ENCODE measurements at places on chromosomes 4 and X.
A peak's percentile ranks its signal among the peaks of the same experiment; 100 is the strongest.

DNA sequence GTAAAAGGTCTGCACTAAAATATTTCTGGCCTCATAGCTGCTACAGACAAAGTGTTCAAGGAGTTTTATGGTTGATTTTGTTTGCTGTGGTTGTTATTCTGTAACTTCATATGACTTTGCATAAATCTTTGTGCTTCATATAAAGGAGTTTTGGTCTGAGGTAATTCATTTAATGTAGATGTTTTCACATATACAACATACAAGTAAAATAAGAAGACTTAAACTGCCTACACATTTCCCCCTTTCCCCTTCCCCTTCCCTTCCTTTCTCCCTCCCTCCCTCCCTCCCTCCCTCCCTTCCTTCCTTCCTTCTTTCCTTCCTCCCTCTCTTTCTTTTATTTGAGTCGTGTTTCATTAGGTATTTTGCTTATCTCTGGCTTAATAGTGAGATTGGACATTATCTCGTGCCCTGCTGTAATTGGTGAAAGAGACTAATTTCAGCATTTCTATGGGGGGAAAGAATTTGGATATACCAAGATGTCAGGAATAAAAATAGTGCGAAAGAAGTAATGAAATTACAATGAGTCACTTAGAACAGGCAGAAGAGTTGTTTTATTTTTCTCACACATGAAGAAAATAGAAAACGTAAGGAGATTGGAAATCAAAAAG is 144.9 kb upstream of the MAD2L1 start:
- DNase-seq: no peak

GRCh38 chr4:91909963-91910362 is 393.8 kb upstream of the GRID2 start:
- no peak for DNase-seq

GRCh38 chr4:122602277-122603142 is 18.4 kb downstream of the IL21 start:
- DNase-seq: peak; percentile 83

GRCh38 chrX:130893356-130894085 is 9.5 kb downstream of the ENOX2 start:
- no peak for DNase-seq

DNA sequence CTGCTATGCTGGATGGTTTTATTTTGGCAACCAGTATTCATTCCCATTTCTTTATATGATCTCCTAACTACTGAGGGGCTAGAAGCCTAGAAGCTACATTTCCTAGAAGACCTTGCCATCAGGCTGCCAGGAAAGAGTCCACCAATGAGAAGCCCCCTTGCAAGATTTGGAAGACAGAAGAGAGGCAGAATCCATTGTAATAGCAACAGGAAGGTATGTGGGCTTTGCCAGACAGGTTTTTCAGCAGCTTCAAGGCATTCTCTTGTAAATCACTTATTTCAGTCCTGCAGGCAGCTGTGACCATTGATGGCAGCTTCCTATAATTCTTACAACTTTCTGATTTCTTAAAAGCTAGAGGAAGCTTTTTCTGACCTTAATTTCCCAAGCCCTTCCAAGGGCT is 148.3 kb upstream of the NHS start:
- no peak for DNase-seq

GRCh38 chrX:16999275-16999674 is 52.8 kb downstream of the REPS2 start:
- DNase-seq: no peak

GRCh38 chr4:140070366-140070765 is 83.6 kb downstream of the MAML3 start:
- peak; percentile 28 for DNase-seq

Measured in activated CD4-positive, alpha-beta T cell treated with anti-CD3 and anti-CD28 coated beads, Interleukin-2, amount 50 U/mL, for 16 hours (primary cell).